ENCODE measurements at places on chromosomes 7 and 10.

DNA sequence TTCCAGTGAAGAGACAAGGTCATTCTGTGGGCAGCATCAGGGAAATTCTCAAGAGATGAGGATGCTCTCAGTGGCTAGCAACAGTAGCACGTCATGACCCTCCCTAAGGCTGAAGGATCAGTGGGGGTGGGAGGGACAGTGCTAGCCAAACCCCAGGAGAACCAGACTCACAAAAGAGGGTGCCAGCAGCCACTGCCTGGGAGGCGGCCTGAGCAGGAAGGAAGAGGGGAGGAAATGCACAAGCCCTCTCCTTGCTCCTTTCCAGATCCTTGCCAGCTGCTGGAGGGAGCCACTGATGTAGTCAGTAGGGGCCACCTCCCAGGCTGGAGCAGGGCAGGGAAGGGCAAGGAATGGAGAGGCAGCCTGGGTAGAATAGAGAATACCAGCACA is 302.7 kb downstream of the RPS24 start:
- DNase-seq = no peak

- DNase-seq = no peak
These were observed 37.8 kb upstream of the MMD2 start for GRCh38 chr7:4996696-4997222.

- no peak for DNase-seq
These were observed 101.2 kb upstream of the RPA3 start for GRCh38 chr7:7819442-7820247.

GRCh38 chr7:130149281-130150139 is 55.7 kb downstream of the TMEM209 start:
- DNase-seq = no peak

GRCh38 chr7:84085998-84086397 is 108.6 kb downstream of the SEMA3A start:
- no peak for DNase-seq

DNA sequence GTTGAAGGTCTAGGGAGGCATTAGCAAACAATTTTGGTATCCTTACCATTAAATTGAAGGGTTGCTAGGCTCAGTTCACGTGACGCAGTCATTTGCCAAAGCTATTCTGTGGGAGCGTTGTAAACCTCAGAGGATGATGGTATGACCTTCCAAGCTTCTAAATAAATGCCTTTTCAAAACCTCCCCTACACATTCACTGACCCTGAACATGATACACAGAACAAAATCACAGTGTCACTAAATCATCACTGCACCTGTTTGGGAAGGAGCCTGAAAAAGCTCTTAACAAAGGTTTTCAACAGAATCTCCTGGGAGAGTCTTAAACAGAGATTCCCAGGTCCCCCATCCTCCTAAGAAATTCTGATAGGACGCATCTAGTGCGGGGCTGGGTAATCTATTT is 13.2 kb upstream of the CCDC172 start:
- DNase-seq = no peak

DNA sequence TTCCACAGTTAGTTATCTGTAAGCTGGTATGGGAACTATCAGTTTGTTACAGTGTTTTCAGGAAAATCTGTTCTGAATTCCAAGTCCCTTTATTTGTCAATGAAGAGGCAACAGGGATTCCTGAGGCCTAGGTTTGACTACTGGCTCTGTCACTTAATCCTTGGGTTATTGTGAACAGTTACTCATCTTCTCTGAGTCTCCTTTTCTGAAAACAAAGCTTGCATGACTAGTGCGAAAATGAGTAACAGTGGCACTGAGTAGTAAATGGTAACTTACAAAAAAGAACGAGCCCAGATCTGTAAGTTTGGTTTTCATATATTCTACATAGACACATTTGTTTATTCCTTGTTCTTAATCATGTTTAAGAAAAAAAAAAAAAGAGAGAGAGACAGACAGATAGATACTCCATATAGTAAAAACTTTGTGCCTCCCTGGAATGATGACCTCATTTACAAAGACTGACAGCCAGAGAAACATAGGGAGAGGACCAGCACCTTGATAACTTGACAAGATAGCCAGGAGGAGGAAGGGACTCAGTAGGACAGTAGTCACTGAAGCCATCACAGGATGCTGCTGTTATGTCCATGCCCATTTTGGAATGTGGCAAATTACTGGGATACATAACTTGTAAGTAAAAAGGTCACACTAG is 1.9 kb downstream of the MRPS33 start:
- no peak for DNase-seq

DNA sequence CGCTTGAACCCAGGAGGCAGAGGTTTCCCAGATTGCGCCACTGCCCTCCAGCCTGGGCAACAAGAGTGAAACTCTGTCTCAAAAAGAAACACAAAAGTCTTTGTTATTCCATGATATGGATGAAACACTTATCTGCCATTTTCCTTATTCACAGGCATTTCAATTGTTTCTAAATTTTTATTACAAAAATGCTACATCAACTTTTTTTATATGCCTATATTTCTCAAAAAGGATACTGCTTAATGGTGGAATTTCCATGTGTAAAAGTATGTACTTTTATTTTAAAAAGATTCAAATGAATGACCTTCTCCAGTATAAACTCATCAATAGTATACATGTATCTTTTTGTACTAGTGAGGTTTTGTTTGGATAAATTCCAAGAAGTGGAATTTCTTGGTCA is 41.9 kb upstream of the STMP1 start:
- no peak for DNase-seq

- no peak for DNase-seq
These were observed 151.4 kb downstream of the CDK14 start for GRCh38 chr7:90747516-90747915.

- DNase-seq = no peak
These were observed 342.2 kb downstream of the GATA3 start for GRCh38 chr10:8396675-8397074.

- DNase-seq = peak; percentile 30
These were observed 667 bp downstream of the KLLN start for GRCh38 chr10:87862679-87863052.

DNA sequence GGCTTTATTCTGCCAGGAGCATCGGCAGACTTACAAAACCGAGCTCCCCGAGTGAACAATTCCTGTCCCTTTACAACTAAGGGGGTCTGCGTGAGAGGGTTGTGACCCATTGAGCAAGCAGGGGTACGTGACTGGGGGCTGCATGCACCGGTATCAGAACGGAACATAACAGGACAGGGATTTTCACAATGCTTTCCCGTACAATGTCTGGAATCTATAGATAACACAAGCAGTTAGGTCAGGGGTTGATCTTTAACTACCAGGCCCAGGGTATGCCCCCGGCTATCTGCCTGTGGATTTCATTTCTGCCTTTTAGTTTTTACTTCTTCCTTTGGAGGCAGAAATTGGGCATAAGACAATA is 38.1 kb upstream of the GSDME start:
- no peak for DNase-seq

- DNase-seq = no peak
These were observed 2.3 kb upstream of the SEMA3C start for GRCh38 chr7:80921130-80921529.

- DNase-seq = no peak
These were observed 28.0 kb downstream of the PPP1R3C start for GRCh38 chr10:91604553-91605534.

- DNase-seq = no peak
These were observed 655 bp downstream of the PTPRE start for GRCh38 chr10:127907411-127908105.

DNA sequence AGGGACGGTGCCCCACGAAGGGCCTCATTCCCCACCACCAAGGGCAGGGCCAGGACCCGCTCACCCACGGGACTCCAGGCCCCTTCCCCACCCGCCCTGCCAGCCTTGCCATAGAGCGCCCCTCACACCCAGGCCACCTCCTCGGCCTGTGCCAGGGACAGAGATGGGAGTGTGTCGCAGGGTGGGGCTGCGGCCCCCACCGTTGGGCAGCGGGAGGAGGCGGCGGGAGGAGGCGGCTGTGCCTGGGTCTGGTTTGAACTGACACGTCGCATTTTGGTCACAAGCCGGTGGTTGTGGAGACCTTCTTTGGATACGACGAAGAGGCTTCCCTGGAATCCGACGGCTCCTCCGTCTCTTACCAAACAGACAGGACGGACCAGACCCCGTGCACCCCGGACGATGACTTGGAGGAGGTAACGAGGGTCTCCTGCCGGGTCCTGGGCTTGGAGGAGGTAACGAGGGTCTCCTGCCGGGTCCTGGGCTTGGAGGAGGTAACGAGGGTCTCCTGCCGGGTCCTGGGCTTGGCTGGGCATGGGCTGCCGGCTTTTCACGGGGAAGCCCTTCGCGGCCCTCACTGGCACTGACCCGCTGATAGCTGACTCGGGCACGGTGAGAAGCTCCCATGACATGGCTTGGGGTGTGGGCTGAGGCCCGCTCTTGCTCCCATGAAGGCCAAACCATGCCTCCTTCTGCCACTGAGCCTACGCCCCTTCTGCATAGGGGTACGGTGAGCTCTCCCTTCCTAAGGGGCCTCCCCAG is 46.4 kb upstream of the DPYSL4 start:
- no peak for DNase-seq
